AG08395 (cell line): ENCODE measurements at places on chromosomes 2 and 18.

DNA sequence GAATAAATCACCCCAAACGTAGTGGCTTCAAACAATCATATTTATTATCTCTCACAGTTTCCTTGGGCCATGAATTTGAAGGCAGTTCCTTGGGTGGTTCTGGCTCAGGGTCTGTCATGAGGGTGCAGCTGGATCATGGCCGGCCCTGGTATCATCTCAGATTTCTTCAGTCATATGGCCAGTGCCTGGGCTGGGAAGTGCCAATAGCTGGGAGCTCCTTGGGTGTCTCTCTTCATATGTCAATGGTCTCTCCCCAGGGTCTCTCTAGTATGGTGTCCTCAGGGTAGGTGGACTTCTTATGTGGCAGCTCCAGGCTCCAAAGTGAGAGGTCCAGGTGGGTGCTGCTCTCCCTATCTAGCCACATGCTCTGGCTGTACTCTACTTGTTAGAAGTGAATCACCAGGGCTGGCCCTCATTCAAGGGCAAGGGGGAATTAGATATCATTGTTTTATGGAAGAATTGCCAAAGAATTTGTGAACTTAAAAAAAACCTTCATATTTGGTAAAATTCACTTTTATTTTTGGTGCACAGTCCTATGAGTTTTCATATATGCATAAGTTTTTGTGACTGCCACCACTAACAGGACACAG is 15.4 kb downstream of the FHOD3 start:
- DNase-seq = no peak

- no peak for DNase-seq
Measured at GRCh38 chr2:73018188-73018825, 53.2 kb downstream of the SFXN5 start.

- DNase-seq = no peak
Measured at GRCh38 chr2:218079943-218080913, 11.2 kb downstream of the RUFY4 start.

- DNase-seq = peak; percentile 56
Measured at GRCh38 chr18:79506191-79507075, 110.7 kb downstream of the NFATC1 start.

GRCh38 chr2:159616286-159616701 is at the start of gene BAZ2B:
Gene BAZ2B (minus strand): TSS chr2:159616548. CDS start chr2:159478719, 137,829 bp downstream.
- peak; percentile 57 for DNase-seq

DNA sequence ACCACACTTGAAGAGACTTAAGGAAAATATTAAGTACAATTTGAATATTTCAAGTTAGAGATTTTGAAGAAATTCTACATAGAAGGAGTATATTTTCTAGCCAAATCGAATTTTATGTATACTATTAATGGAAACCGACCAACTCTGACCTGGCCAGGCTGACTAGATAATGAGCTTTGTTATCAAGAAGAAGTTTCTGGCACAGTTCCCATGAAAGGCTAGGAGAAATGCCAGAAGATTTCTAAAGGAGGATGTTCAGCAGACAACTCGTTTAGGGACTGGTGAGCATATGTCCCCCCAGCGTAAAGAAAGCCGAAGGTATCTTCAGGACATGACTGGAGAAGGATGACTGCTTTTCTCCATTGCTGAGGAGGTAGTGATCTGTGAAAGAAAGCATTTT is 127.3 kb downstream of the DIS3L2 start:
- no peak for DNase-seq

DNA sequence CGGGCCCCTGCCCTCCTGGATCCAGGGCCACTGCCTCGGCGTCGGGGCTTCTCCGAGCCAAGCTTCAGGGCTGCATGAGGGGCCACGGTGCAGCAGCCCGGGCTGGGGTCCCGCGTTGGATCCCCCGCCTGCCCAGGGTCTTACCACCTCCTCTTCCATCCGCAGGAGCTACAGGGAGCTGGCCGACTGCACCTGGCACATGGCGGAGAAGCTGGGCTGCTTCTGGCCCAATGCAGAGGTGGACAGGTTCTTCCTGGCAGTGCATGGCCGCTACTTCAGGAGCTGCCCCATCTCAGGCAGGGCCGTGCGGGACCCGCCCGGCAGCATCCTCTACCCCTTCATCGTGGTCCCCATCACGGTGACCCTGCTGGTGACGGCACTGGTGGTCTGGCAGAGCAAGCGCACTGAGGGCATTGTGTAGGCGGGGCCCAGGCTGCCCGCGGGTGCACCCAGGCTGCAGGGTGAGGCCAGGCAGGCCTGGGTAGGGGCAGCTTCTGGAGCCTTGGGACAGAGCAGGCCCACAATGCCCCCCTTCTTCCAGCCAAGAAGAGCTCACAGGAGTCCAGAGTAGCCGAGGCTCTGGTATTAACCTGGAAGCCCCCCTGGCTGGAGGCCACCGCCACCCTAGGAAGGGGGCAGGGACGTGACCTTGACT is 52.1 kb downstream of the RAMP1 start:
- no peak for DNase-seq

GRCh38 chr2:205610437-205610836 is 71.9 kb upstream of the NRP2 start:
- no peak for DNase-seq

- DNase-seq = no peak
Measured at GRCh38 chr2:92072461-92073035, 2798.7 kb upstream of the TEKT4 start.

GRCh38 chr2:204239411-204240165 is 303.0 kb downstream of the ICOS start:
- no peak for DNase-seq

DNA sequence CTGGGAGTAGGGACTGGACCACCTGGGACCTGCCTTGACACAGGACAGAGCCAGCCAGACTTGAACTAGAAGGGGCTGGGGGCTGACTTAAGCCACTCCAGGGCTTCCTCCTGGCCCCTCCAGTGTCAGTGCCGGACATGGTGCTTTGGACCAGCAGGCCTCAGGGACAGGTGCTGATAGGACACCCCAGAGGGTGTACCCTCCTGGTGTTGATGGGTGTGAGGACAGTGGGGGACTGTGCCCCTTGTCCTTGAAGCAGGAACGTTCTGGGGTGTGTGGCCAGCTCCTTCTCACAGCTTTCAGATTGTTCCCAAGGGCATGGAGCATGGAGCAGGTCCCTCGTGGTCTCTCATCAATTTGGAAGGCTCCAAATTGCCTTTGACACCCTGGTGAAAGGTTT is 6.8 kb downstream of the MAL start:
- no peak for DNase-seq

DNA sequence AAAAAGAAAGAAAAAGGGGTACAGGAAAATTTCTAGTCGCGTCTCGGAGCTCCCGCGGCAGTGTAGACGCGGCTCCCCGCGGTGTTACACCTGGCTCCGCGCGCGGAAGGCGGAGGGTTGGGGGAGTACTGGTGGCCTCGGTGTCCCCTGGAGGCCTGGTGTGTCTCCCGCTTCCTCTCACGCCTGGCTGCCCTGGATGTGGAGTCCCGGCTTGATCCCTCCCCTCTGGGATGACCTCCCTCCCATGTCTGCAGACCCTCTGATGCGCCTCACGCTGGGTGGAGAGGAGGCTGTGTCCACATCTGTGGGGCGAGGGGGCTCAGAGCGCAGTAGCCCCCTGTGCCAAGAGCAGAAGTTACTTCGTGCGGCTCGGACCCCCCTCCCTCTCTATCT is 1.2 kb downstream of the KIF5C start:
- no peak for DNase-seq

DNA sequence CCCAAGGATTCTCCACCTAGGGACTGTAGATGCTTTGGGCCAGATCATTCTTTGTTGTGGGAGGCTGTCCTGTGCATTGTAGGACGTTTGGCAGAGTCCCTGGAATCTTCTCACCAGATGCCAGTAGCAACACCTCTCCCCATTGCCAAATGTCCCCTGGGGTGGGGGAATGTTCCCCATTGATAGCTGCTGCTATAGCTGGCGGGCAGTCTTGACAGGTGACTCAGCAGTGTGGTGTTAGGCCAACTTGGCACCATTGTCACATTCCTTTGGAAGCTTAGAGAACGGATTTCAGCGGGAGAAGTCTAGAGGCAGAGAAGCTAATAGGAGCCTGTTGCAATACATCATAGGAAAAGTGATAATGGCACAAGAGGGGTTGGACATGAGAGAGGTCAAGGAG is 495.7 kb upstream of the SMIM21 start:
- DNase-seq = peak; percentile 94

DNA sequence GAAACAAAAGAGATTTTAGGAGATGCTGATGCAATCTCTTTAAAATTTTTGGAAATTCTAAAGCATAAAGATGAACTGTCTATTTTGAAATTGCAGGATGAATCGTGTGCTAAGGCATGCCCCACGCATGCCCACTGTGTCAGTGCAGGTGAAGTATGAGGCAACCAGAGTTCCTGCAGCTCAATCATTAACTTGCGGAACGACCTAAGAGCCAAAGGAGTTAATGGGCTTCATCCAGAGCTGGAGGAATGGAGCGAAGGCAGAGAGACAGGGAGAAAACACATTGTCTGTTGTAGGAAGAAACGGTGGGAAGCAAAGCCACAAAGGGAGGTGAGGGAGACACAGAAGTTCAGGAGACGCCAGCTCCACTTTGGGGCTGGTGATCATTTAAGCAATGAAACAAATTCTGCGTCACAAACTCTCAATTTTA is 265.2 kb downstream of the CCDC85A start:
- no peak for DNase-seq

- DNase-seq = no peak
Measured at GRCh38 chr2:225620227-225620626, 220.7 kb downstream of the NYAP2 start.

DNA sequence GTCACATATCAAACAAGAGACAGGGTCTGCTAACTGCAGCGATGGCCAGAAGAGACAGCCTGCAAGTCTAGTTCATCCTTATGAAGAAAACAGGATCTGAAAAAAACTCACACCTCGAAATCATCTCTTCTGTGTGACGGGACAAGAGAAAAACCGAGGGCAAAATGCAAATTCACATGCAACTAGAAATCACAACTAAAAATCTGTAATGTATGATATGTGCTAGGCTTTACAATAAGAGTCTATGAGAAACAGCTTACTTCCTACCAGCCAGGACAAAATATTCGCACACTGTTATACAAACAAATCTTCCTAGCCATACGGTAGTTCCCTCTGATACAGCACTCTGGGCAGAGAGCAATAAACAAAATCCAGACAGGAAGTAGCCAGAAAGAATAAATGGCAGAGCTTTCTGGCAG is 48.8 kb downstream of the ANKRD44 start:
- no peak for DNase-seq

DNA sequence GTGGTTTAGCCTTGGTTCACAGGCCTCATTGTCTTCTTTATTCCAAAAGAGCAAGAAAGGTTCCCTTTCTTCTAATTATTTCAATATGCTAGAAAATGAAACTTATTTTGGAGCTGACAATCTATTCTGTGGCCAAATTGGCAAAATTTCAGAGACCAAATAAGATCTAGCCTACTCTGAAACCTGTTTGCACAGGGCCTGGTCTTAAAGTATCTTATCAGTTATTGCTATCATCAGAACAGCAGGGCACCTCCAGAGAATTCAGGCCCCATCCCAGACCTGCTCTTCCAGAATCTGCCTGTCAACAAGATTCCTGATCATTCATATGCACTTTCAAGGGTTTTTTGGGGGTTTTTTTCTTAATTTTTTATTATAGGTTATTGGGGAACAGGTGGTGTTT is 198.7 kb downstream of the ANAPC1 start:
- no peak for DNase-seq

- DNase-seq = no peak
Measured at GRCh38 chr18:77407733-77408132, 158.1 kb downstream of the GALR1 start.

GRCh38 chr2:119879502-119879901 is 119.8 kb downstream of the PTPN4 start:
- no peak for DNase-seq

- no peak for DNase-seq
Measured at GRCh38 chr18:335733-336132, 67.9 kb upstream of the THOC1 start.

DNA sequence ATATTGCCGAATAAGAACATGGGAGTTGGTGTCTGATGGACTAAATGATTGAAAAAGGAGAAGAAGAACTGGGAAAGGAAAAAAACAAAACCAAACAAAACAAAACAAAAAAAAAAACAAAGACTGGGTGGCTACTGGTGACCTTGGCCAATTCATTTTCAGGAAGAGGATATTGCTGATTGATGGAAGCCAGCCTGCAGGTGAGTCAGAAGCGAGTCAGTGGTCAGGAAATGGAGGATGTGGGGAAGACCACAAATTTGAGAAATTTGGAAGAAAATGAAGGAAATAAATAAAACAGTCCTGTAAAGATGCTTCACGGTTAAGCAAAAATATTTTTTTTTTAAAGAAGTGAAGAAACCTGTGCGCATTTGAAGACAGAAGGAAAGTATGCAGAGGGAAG is 296.9 kb downstream of the ZNF521 start:
- DNase-seq = peak; percentile 27

DNA sequence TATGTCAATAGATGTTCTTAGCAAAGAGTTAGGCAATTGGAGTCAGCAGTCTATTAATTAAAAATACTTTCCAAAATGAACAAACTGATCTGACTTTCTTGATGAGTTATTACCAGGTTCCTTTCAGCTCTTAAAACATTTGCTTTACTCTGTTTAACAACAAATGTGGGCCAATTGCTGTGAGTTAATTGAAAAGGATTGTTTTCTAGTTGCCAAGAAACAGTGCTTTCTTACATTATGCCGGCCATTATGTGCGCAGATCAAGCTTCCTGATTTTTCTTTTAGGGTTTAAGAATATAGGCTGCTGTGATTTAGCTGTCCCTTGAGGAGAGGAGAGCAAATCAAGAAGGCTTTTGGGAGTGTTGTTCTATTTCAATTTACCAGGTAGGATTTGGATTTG is 50.5 kb upstream of the ITPRID2 start:
- DNase-seq = no peak
